ENCODE measurements at places on chromosomes 12 and 14.

DNA sequence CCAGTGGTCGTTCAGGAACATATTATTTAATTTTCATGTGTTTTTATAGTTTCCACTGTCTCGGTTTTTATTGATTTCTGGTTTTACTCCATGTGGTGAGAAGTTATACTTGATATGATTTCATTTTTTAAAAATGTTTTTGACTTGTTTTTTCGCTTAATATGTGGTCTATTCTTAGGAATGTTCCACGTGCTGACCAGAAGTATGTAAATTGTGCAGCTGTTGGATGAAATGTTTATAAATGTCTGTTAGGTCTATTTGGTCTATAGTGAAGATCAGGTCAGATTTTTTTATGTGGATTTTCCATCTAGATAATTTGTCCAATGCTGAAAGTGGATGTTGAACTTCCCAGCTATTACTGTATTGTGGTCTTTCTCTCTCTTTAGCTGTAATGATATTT is 433.8 kb upstream of the MIS18BP1 start:
- no peak for DNase-seq

DNA sequence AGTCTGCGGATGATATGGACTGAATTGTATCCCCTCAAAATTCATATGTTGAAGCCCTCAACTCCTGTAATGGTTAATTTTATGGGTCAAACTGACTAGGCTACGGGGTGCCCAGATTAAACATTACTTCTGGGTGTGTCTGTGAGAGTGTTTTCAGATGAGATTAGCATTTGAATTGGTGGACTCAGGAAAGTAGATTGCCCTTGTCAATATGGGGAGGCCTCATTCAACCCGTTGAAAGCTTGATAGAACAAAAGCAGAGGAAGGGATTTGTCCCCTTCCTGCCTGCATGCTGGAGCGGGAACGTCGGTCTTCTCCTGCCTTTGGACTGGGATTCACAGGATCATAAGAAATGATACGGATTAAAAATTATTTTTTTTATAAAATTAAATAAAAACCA is 84.5 kb downstream of the BBS10 start:
- DNase-seq: no peak

DNA sequence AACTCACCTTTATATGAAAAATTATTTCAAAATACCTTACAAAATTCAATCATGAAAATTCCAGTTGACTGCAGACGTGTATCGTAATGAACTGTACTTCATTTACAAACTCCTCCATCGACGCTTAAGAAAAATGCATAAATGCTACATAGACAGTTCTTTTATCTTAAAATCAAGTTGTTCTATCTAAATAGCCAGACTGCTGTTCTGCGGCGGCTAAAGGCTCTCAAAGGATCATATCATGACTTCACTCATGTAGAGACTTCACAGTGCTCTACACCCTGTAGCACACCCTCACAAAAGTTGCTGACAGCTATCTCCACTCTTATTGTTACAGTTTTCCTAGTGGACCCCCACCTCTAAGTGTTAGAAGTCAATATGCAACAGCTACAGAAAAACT is 5.2 kb downstream of the KRAS start:
- DNase-seq: no peak

DNA sequence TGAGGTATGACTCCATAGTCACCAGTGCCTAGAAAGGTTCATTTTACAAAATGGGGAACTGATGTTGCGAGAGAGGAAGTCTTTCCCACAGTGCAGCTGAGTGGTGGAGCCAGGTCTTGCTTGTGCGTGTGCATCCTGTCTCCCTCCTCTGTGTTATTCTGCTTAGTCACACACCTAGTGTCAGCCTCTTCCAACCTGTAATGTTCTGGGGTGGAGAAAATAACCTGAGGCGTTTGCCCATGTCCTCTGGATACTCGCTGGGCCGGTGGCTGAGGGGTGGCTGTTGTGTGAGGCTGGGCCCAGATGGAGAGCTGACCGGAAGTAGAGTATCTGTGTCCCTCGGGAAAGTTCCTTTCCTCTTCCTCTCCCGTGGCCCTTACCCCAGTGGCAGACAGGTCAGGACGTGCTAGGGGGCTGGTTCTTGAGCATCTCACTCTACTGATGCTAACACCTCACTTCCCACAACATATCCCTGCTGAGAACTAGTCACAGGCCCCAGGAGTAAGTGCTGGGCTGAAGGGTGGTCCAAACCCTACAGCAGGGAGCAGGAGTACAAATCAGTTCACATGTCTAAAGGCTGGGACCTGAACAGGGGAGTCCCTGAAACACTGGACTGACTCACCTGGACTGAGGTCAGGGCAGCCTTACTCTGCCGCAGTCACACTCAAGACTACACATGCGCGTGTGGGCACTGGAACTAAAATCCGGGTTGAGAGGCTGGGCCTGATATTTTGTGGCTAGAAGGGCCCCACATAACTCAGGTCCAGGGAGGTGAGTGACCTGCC is 7.0 kb downstream of the MLF2 start:
- DNase-seq: peak; percentile 30

- no peak for DNase-seq
These were observed 135.9 kb downstream of the GPR65 start for GRCh38 chr14:88140874-88141273.

DNA sequence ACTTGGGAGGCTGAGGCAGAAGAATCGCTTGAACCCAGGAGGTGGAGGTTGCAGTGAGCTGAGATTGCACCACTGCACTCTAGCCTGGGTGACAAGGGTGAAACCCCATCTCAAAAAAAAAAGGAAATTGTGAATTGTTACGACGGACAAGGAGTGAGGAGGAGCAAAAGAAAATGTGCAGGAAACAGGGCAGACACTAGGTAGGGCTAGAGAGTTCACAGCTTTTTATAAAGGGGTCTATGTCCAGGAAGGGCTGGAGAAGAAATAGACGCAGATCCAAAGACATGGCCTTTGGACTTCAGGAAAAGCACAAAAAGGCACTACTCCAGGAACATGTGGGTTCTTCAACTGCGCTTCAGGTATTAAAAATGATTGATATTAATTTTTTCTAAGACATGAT is 34.4 kb downstream of the ATG14 start:
- no peak for DNase-seq

- no peak for DNase-seq
These were observed 3.1 kb upstream of the HOTAIR start for GRCh38 chr12:53977596-53978445.

DNA sequence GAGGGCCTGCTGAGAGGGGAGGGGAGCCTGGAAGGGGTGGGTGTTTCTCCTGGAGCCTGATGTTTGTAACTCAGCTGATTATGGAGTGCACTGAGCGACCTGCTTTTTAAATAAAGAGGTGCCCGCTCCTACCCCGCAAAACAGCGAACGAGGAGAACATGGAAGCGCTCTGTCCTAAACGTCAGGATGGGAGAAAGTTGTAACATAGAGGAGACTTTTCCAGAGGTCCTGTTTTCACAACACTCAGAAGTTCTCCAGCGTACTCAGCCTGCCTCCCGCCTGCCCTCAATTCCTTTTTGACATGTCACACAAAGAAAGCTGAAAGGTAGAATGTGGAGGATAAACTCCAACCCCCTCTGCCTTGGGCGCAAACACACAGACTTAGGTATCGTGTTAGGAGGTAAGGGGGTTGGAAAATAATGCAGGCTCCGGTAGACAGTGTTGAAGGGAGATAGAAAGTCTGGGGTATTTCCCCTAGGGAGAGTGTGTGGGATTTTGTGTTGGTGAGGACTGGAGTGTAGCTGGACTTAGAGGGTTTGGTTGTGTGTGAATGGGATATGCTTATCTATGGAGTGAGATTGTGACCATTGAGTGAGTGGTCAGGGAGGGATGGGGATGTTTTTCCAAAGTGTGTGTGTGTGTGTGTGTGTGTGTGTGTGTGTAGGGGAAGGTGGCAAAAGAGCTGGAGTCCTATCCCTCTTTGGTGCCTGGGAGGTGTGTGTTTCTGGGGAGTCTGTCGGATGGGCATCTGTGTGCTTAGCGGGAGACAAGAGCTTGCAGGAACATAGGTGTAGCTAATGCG is 2.1 kb downstream of the NTF3 start:
- DNase-seq: no peak
